ENCODE measurements at places on chromosomes 12 and 14.

GRCh38 chr12:52215587-52216031 is 17.4 kb upstream of the KRT7 start:
- no peak for DNase-seq

DNA sequence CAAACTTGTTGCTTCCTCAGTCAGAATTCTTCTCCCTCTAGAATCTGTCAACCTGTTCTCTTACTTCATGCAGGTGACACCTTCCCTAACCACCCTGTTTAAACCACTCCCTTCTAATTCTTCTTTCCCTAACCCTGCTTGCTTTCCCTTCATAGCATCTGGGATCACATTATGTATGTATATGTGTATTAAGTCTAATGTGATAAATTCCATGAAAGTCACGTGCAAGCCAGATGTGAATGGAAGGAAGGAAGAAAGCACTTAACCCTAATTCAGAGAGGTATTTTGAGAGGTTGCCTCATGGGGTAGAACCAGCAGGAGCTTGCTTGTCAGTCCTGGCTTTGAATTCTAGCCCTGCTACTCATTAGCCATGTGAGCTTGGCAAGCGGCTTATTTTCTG is 340.0 kb downstream of the TRHDE start:
- DNase-seq: no peak

GRCh38 chr14:102965282-102965681 is 42.8 kb downstream of the AMN start:
- no peak for DNase-seq

DNA sequence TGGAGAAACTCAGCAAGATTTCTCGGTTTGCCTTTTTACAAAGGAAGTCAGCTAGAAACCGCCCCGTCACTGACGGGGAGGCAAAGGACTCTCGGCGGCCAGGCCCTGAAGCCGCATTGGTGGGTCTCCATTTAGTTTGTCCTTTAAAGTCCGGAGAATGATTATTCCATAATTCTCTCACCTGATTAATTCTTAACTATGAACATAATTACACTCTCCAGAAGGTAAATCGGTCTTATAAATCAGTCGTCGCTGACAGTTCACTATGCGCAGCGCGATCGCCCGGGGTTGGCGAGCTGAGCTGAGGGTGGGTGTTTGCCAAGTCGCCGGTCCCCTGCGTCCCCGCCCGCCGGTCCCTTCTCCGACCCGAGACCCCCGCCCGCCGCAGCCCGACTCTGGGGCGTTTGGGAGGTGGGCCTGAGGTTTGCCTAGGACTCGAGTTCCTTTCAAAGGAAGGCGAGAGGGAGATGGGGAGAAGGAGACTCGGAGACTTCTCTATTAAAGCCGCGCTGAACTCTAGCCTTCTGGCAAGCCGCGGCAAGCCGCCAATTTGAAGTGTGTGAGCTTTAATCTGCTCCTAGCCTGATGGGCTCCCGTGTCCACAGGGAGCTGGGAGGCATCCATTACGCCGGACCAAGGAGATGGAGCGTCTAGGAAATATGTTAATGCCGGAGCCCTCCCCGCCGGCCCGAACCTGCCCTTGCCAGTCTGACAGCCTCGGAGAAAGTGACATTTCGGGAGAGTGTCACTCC is 392.9 kb downstream of the NOVA1 start:
- DNase-seq: no peak

GRCh38 chr12:109214131-109214530 is 95.0 kb downstream of the FOXN4 start:
- DNase-seq: no peak

GRCh38 chr14:77085538-77085937 is 12.5 kb upstream of the CIPC start:
- DNase-seq: no peak

GRCh38 chr12:96402061-96402460 is 1.8 kb upstream of the CDK17 start:
- no peak for DNase-seq

GRCh38 chr12:82730953-82731459 is 44.3 kb downstream of the TMTC2 start:
- no peak for DNase-seq

DNA sequence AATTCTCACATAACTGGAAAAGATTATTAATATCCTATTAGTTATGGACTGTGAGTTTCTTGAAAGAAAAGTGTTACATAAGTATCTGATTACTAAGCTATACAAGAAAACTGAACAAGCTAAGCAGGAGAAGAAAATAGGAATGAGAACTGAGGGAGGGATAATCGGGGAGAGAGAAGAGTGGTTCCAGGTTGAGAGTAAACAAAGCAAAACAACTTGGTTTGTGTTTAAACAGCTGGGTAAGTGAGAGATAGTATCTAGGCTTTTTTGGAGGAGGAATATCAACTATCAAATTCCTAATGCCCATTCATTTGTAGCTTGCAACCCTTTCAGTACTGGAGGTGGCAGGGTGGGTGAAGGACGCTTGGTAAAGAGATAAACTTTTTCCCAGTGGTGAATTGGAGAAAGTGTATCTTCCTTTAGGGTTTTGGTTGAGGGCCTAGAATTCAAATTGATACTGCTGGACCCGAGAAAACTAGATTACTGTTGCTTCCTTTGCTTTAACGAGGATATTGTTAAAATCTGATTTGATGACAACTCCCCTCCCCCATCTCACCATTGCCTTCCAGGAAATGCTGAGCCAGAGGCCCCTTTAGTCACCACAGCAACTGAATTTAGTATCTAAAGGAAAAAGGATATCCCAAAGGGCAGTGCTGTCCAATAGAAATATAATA is 2.0 kb upstream of the SLC2A3 start:
- DNase-seq: no peak

GRCh38 chr12:69052613-69053408 is 119.8 kb upstream of the CPM start:
- no peak for DNase-seq

DNA sequence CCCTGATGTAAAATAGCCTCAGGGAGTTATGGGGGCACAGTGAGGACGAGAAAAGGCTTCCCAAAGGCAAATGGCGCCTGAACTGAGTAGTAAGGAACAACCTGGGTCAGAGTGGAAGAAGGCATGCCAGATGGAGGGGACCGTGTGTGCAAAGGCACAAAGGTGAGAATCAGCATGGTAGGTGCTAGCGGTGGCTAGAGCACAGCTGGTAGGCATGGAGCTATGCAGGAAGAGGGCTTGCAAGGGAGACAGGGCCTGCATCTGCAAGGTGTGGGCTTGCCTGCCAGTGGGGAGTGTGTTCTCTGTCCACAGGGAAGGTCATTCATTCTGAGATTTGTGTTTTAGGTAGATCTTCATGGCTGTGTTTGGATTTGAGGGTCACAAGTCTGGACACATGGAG is 18.5 kb upstream of the HSP90AA1 start:
- DNase-seq: no peak

- DNase-seq: no peak
These were observed 28.2 kb downstream of the LTBP2 start for GRCh38 chr14:74583689-74584434.

DNA sequence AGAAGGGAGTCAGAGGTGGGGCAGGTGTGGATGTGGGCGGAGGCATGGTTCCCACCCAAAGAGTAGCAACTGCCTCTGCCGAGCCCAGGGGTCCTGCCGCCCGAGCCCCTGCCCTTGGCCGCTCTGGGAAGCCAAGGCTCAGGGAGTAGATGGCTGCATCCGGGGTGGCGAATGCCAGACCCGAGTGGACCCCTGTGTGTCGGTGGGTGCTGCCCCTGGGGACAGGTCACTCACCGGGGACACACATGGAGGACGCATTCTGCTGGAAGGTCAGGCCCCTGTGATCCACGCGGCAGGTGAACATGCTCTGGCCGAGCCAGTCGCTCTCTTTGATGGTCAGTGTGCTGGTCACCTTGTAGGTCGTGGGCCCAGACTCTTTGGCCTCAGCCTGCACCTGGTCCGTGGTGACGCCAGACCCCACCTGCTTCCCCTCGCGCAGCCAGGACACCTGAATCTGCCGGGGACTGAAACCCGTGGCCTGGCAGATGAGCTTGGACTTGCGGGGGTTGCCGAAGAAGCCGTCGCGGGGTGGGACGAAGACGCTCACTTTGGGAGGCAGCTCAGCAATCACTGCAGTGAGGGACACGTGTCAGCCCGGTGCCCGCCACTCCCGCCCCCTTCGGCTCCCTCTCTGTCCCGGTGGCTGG is 329.0 kb downstream of the TMEM121 start:
- no peak for DNase-seq

DNA sequence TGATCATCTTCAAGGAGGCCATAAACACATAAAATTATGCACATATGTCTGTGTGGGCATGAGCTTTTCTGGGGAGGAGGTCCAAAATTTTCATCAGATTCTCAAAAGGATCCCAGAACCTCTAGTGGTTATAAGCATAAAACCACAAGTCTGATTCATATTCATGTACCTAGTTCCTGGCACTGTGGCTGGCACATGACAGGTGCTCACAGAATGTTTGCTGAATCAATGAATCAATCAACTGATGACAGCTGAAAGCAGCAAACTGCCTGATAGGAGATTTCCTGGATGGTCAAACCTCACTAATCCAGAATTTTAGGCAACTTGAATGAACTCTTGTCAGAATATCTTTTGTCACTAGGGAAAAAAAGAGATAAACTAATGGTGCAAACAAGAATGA is 13.5 kb upstream of the CMKLR1 start:
- no peak for DNase-seq

DNA sequence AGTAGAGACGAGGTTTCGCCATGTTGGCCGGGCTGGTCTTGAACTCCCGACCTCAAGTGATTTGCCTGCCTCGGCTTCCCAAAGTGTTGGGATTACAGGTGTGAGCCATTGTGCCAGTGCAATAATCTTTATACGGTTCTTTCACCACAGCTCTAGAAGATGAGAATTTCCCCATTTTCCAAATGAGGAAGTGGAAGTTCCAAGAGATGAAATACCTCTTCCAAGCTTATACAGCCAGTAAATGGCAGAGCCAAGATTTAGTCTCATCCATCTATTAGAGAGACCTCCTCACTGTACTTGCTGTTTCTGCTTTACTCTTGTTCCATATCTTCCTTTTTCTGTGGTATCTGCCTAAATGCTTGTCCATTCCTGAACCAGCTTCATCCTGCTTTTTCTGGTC is 3.1 kb upstream of the LMNTD1 start:
- no peak for DNase-seq

GRCh38 chr14:54738009-54738408 is 164.6 kb downstream of the GCH1 start:
- DNase-seq: no peak

GRCh38 chr12:53324113-53324778 is 2.8 kb upstream of the AAAS start:
- no peak for DNase-seq

DNA sequence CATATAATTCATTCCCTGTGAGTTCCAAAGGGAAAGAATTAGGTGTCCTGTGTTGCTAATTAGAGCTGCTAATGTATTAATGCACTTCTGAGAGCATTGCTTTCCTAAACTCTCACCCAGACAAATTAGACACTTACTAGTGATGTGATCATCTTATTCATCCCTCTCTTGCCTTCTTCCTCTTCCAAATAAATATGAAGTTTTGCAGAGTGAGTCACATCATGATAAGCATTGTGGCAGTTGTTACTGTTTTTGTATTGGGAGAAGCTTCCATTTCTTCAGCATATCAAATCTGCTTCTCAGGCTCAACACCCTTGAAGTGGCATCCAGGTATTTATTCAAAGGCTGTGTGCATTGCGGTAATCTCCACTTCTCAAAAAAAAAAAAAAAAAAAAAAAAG is 37.3 kb upstream of the E2F7 start:
- no peak for DNase-seq

- no peak for DNase-seq
These were observed 70.5 kb upstream of the ATP2B1 start for GRCh38 chr12:89779090-89779489.

DNA sequence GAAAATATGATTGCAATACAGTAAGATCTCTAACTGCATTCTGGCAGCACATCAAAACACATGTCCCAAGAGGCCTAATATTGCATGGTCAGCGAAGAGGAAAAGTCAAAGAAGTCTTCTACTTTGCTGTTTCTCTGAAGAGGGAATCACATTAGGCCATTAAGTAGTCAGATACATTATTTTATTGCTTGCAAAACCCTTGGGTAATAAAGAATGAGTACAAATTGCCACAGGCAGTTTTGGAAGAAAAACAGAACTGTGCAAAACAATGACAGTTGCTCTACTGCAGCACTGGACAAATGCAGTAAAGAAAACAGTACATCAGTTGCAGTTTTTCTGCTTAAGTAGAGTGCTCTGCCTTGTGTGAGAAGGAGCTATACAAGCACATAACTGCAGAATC is 211.9 kb downstream of the MED13L start:
- DNase-seq: no peak

- no peak for DNase-seq
These were observed 111.3 kb downstream of the DAAM1 start for GRCh38 chr14:59299731-59300130.

GRCh38 chr12:124428792-124429281 is 133.9 kb downstream of the RFLNA start:
- DNase-seq: no peak

GRCh38 chr14:40028991-40029390 is 596.8 kb upstream of the FBXO33 start:
- DNase-seq: no peak

DNA sequence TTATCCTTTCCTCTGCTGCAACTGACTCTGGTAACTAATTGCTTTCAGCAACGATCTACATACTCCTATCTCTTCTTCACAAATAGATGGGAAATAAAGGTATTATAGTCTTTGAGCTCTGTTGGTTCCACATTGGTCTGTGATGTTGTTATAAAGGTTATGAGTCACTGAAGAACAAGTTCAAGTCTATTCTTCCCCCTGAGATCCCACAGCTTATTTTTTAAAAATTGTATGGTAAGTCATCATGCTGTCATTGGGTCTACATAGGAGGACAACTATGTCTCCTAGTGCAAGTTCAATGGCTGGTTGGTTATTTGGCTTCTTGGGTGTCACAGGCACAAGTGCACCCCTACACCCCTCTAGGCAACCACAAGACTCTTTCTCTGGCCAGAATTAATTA is 49.6 kb upstream of the PTCSC3 start:
- no peak for DNase-seq

DNA sequence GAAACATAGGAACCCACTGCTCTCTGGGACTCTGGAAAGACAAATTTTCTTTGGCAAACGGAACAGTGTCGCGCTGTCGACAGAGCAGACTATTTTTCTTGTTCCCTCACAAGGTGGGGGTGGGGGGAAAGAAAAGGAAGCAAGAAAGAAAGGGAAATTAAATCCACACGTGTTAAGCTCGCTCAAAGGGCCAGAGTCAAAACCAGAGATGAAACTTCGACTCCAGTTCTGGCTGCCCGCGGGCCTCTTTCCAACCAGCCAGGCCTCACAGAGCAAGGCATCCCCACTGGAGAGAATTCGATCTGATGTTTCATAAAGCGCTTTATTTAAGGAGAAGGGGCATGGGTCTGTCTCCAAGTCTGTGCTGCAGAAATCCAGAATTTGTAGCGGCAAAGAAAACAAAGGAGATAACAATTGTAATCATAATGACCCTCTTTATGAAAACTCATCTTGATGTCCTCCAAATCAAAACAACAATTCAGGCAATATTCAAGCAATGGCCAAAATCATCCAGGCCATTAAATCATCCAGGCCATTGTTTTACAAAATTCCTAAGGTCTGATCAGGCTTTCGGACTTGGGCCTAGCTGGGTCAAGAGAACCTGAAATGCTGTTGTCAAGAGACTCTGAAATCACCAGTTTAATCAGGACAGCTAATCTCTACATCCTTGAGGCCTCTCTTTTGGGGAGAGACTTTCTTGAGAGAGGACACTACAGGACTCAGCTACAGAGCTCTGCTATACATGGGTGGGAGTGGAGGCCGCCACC is 5.3 kb upstream of the TBX5 start:
- DNase-seq: no peak

Data from NCI-H1436 treated with DMSO at 0.1 percent for 48 hours (cell line).